ENCODE measurements at places on chromosomes 7 and 10. TPM values are rescaled to one million over a fixed set of nuclear protein-coding genes. Genes with fewer than 3 reads are reported as not detected.

MXI1 gene
- polyA plus RNA-seq, result 51.6 TPM

ANXA8L1 gene
- 12.0 TPM for polyA plus RNA-seq

PTN gene
- 36.1 TPM for polyA plus RNA-seq

ACTL6B gene
- polyA plus RNA-seq, result 0.19 TPM

CPEB3 gene
- 2.3 TPM for polyA plus RNA-seq
